NT2/D1 (cell line): ENCODE measurements at places on chromosomes 11 and 22.

DNA sequence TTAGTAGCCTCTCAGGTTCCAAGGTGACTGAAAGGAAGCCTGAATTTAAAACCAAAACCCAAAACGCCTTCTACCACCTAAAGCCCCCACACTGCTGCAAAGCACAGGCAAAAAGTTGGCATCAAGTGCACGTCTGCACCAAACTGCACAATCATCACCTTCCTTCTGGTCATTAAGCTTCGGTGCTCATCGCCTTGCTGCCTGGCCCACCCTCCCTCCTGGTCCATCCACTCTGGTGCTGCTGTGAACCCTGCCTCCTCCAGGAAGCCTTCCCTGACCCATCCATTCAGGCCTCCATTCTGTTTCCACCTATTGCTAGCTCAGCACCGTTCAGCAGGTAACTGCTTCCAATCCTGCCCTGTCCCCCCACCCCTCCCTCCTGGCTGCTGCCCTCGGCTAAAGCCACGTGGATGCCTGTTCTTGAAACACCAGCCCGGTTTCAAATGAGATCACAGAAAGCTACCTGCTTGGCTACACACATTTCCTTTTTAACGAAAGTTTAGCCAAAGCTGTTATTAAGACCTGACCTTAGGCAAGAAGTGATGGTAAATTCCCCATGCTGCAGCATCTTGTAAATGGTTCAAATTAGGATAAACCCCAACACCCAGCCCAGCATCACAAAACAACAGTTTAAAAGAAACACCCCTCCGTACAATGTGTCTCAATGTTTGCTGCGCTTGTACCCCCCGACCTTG, 53.8 kb upstream of the CD5 start:
- DNase-seq = no peak

DNA sequence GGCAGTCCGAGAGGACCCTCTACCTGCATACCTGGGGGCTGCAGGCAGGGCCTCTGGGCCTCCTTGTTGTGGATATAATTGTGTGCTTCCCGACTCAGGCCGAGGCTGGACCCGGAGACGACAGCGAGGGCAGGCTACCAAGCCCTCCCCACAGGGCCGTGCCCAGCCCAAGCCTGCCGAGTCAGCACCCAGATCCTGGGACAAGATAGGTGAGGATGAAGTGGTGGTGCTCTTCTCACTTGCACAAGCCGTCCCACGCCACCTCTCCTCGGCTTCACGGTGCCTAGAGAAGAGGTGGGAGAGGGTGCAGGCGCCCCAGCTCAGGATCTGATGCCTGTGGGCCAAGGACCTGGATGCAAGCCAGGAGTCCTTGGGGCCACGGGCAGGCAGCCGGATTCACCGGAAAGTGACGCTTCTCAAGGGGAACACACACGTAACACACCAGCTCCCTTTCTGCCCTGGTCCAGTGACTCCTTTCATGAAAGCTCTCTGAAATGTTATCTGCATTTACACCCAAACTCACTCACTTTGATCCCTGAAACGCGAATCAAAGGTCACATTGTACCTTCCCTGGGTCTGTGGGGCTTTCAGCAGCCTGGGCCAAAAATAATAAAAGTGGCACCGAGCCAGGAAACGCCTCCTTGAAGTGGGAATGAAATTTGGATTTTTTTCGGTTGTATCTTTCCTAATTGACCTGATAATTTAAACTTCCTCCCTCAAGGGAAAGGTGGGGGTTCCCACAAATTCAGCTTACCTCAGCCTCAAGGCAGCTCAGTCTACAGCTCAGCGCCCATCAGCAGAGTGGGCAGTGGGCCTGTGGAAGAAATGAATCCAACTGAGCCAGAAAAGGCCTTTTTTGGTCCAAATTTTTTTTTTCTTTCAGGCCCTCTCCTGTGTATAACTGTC, 1.1 kb upstream of the GNB1L start:
- no peak for DNase-seq

DNA sequence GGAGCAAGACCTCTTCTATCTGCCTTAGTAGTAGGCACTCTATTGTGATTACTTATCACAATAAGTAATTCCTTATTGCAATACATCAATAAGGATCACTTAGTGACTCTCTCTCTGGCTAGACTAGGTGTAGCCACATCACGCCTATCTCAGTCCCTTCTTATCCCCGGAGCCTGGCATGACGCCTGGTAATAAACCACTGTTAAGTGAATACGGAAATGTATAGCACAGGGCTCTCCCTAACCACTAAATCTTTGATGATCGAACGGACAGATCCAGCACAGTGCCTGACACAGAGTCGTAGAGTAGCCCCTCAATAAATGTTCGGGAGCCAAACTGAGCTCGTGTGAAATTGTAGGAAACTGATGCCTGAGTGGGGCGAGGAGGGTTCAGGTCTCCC, 143.3 kb downstream of the FBXO7 start:
- DNase-seq = no peak

GRCh38 chr22:40397396-40397795, 27.0 kb downstream of the SGSM3 start:
- no peak for DNase-seq

DNA sequence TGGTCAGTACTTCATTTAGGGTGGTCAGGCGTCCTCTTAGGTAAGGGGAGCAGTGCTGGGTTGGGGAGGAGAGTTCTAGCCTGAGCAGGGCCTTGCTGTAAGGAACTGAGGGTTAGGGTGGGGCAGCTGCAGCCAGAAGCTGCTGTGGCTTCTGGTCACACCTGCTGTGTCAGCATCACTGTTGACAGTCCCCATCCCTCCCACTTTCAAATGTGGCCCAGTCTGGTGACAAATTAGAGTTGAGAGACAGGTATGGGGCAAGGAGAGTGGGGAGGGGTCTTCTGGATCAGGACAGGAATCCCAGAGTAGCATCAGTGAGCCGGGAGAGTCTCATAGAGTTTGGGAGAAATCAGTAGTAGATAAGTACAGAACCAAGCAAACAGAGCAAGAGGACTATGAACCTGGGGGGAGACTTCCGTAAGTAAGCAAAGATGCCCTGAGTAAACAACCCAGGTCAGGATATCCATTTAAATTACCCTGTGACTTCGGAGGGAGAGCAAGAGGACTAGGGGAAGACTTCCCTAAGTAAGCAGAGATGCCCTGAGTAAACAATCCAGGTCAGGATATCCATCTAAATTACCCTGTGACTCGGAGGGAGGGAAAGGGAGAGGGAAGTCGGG, 53.7 kb downstream of the PPP6R2 start:
- DNase-seq = no peak
